ENCODE measurements at places on chromosomes 3 and 15.

DNA sequence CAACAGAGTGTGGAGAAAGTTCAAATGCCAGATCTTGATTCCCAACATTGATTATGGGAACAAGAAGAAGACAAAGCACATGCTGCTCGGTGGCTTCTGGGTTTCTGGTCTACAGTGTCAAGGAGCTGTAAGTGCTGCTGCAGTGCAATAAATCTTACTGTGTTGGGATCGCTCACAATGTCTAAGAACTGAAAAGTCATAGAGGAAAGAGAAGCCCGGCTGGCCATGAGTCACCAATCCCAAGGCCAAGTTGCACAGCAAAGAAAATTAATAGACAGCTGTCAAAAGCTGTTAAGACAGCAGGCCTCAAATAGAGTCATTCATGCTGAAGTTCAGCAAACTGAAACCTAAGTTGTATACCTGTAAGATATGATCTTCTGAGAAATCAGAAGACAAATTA lies 33.2 kb upstream of the SPPL2A start:
- H3K36me3 ChIP-seq = no peaks in the 10 kb centered on the region
- H3K27me3 ChIP-seq = no peaks in the 10 kb centered on the region
- no peak for DNase-seq
- H3K4me1 ChIP-seq = peaks cover 21% of the 10 kb centered on the region

DNA sequence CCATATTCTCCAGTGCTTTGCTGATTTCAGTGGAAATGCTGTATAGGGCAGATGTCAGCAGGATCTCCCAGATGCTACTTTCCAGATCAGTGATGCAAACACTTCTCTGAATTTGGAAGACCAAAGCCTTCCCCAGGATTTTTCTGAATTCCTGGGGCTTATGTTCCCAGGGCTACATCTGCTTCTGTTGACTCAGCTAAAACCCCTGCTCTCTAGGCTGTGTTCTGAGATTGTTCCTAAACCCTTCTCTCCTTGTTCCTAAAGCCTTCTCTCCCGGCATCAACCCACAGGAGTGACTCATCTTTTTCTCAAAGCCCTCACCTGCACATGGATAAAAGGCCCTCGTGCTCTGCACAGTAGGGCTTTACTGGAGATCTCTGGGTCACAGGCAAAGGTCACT lies 35.5 kb downstream of the FAH start:
- no peak for DNase-seq
- H3K4me1 ChIP-seq = no peaks in the 10 kb centered on the region
- H3K36me3 ChIP-seq = peaks cover 7% of the 10 kb centered on the region
- H3K27me3 ChIP-seq = no peaks in the 10 kb centered on the region

DNA sequence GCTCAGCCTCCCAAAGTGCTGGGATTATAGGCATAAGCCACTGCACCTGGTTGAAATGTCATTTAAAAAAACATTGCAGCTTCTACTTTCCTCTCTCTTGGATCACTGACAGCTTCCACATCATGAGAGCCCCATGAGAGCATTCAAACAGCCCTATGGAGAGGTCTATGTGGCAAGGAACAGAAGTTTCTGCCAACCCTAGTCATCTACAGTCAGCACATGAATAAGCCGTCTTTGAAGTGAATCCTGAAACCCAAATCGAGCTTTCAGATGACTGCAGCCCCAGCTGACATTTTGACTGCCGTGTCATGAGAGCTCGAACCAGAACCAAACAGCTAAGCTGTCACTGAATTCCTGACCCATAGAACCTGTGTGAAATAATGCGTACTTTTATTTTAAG lies 39.8 kb downstream of the CD200R1L start:
- H3K4me1 ChIP-seq = peaks cover 12% of the 10 kb centered on the region
- DNase-seq = no peak
- no peak overlapping the region for H3K4me3 ChIP-seq
- H3K27ac ChIP-seq = no peak overlapping the region

DNA sequence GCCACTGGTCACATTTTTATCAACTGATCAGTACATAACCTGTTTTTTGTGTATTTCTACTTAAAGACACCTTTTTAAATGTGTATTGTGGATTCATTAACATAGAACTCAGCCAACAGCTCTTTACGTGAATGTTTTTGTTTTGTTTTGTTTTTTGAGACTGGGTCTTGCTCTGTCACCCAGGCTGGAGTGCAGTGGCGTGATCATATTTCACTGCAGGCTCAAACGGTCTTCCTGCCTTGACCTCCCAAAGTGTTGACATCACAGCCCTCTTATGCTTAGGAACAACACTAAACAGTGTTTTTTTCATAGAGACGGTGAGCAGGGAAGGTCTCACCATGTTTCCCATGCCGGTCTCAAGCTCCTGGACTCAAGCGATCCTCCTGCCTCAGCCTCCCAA lies 9.9 kb downstream of the PSMA4 start:
- no peak overlapping the region for H3K27ac ChIP-seq
- H3K4me3 ChIP-seq = no peak overlapping the region
- no peaks in the 10 kb centered on the region for H3K4me1 ChIP-seq
- no peaks in the 10 kb centered on the region for H3K27me3 ChIP-seq

- DNase-seq = no peak
- peaks cover 14% of the 10 kb centered on the region for H3K4me1 ChIP-seq
- H3K4me3 ChIP-seq = no peak overlapping the region
- no peaks in the 10 kb centered on the region for H3K36me3 ChIP-seq
- peak overlapping the region; percentile 44 for H3K27ac ChIP-seq
Observed at GRCh38 chr3:151434151-151434890, 26.5 kb downstream of the IGSF10 start.

GRCh38 chr15:62491642-62492041 lies 326.6 kb upstream of the C2CD4B start:
- H3K27ac ChIP-seq = no peak overlapping the region
- H3K4me1 ChIP-seq = no peaks in the 10 kb centered on the region
- H3K27me3 ChIP-seq = no peaks in the 10 kb centered on the region
- no peak overlapping the region for H3K4me3 ChIP-seq
- H3K36me3 ChIP-seq = no peaks in the 10 kb centered on the region

DNA sequence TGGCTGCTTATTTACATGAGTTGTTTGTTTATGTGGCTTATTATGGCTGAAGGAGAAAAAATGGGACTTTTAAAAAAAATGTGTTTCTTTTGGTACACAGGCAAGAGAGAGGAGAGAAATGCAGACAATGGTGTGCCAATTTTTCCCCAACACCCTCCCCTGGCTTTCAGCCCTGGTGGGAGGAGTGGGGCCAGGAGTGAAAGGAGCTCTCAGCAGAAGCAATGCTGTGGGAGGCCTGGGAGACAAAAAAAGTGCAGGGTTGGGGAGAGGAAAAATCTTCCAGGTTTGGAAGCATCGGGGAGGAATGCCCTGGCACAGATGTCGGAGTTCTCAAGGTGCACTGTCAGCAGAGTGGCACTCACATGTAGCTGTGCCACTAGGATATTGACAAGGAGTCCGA lies 117.7 kb upstream of the FOXB1 start:
- no peak for DNase-seq
- H3K36me3 ChIP-seq = no peaks in the 10 kb centered on the region
- H3K4me3 ChIP-seq = no peak overlapping the region
- no peaks in the 10 kb centered on the region for H3K27me3 ChIP-seq

GRCh38 chr15:56892659-56893363 lies 25.6 kb upstream of the TCF12 start:
- DNase-seq = no peak
- H3K4me3 ChIP-seq = no peak overlapping the region
- no peak overlapping the region for H3K27ac ChIP-seq
- no peaks in the 10 kb centered on the region for H3K27me3 ChIP-seq

DNA sequence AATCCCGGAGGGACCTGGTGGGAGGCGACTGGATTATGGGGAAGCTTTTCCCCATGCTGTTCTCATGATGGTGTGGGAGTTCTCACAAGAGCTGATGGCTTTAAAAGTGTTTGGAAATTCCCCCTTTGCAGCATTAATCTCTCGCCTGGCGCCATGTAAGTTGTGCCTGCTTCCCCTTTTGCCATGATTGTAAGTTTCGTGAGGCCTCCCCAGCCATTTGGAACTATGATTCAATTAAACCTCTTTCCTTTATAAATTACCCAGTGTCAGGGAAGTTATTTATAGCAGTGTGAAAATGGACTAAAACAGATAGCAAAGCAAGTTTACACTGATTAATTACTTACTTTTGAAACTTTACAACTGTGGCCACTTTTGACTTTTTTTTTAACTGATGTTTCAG lies 10.6 kb upstream of the U2SURP start:
- H3K4me1 ChIP-seq = no peaks in the 10 kb centered on the region
- no peak overlapping the region for H3K4me3 ChIP-seq
- DNase-seq = no peak
- H3K27me3 ChIP-seq = no peaks in the 10 kb centered on the region
- no peak overlapping the region for H3K27ac ChIP-seq

GRCh38 chr3:18951333-18951732 lies 197.0 kb upstream of the KCNH8 start:
- no peaks in the 10 kb centered on the region for H3K4me1 ChIP-seq
- no peak overlapping the region for H3K27ac ChIP-seq
- no peaks in the 10 kb centered on the region for H3K36me3 ChIP-seq
- H3K4me3 ChIP-seq = no peak overlapping the region
- DNase-seq = no peak
- no peaks in the 10 kb centered on the region for H3K27me3 ChIP-seq

- no peaks in the 10 kb centered on the region for H3K4me1 ChIP-seq
- H3K4me3 ChIP-seq = no peak overlapping the region
- H3K36me3 ChIP-seq = peaks cover 3% of the 10 kb centered on the region
- no peak overlapping the region for H3K27ac ChIP-seq
- no peaks in the 10 kb centered on the region for H3K27me3 ChIP-seq
Observed at GRCh38 chr3:9124730-9125129, 124.7 kb downstream of the SRGAP3 start.

- no peak overlapping the region for H3K4me3 ChIP-seq
- no peaks in the 10 kb centered on the region for H3K27me3 ChIP-seq
- H3K4me1 ChIP-seq = peaks cover 10% of the 10 kb centered on the region
- H3K27ac ChIP-seq = no peak overlapping the region
Observed at GRCh38 chr15:70348226-70348543, 250.5 kb upstream of the TLE3 start.

- H3K4me3 ChIP-seq = no peak overlapping the region
- H3K4me1 ChIP-seq = no peaks in the 10 kb centered on the region
- no peak for DNase-seq
- H3K36me3 ChIP-seq = no peaks in the 10 kb centered on the region
Observed at GRCh38 chr3:23938688-23939087, 6.4 kb upstream of the NR1D2 start.

GRCh38 chr15:62125773-62126172 lies 39.3 kb downstream of the C2CD4B start:
- H3K36me3 ChIP-seq = no peaks in the 10 kb centered on the region
- H3K4me3 ChIP-seq = no peak overlapping the region
- peaks cover 19% of the 10 kb centered on the region for H3K4me1 ChIP-seq
- no peak overlapping the region for H3K27ac ChIP-seq

DNA sequence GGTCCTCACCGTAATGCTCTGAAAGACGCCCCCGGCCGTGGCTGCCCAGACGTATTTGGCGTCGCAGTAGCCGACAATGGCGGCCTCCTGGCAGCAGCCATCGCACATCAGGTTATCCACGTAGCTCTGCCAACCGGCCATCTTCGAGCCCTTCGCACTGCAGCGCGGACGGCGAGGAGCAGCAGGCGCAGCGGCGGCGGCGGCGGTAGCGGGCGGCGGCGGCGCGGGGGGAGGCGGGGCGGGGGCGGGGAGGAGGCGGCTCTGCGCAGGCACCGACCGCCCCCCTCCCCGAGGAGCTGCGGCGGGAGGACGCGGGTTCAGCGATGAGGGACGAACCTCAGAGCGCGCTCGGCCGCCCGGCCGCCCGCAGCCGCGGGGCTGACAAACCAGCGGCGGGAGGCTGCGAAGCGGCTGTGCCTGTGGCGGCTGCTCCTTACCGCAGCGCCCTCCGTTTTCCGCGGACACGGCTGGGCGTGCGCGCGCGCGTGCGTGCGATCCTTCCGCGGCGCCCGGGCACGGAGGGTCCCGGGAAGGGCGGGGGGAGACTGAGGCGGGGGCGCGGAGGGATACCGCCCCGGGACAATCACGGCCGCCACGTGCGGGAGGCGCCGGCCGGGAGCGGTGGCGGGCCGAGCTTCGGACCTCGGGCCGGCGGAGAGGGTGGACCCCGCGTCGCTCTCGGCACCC lies at the start of gene PFN2:
Gene PFN2 (minus strand): TSS at position 180 of the 687 bp plus-strand sequence. CDS start 39 bp downstream, at position 141.
- H3K4me1 ChIP-seq = peaks cover 16% of the 10 kb centered on the region
- peak within 1 kb of the TSS; percentile 93 for H3K4me3 ChIP-seq

GRCh38 chr3:175383813-175384212 lies 524.7 kb downstream of the NAALADL2 start:
- no peak overlapping the region for H3K27ac ChIP-seq
- no peaks in the 10 kb centered on the region for H3K36me3 ChIP-seq
- H3K4me1 ChIP-seq = no peaks in the 10 kb centered on the region
- H3K4me3 ChIP-seq = no peak overlapping the region
- no peaks in the 10 kb centered on the region for H3K27me3 ChIP-seq
- no peak for DNase-seq

DNA sequence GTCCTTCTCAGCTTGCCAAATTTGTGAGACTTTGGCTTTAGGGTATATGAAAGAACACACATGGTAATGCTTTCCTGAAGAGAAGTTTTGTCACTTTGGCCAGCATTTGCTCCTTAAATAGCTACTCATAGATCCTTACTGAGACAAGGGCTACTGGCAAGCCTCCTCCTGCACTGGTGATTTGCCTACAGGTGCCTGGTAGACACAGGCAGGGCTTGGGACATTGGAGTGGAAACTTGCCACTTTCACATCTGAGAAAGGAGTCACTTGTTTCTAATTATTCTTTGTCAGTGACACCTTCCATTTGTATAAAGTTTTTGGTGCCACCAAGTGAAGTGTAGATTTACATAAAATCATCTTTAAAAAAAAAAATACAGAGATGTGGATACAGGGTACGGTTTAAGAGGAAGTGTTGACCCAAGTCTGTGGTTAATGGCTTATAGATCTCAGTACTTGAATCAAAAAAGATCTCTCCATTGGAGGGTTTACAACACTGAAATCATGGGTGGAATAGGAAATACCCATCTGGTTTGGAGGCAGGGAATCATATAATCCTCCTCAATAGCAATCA lies 132.8 kb upstream of the GADL1 start:
- DNase-seq = no peak
- no peaks in the 10 kb centered on the region for H3K27me3 ChIP-seq
- H3K36me3 ChIP-seq = no peaks in the 10 kb centered on the region
- no peak overlapping the region for H3K4me3 ChIP-seq
- no peaks in the 10 kb centered on the region for H3K4me1 ChIP-seq

GRCh38 chr3:188282871-188283270 lies 128.9 kb downstream of the LPP start:
- H3K4me3 ChIP-seq = no peak overlapping the region
- no peak overlapping the region for H3K27ac ChIP-seq
- H3K4me1 ChIP-seq = peaks cover 12% of the 10 kb centered on the region
- H3K27me3 ChIP-seq = no peaks in the 10 kb centered on the region
- H3K36me3 ChIP-seq = no peaks in the 10 kb centered on the region
- DNase-seq = no peak

GRCh38 chr3:88203642-88204055 lies 53.9 kb downstream of the C3orf38 start:
- H3K36me3 ChIP-seq = no peaks in the 10 kb centered on the region
- H3K27ac ChIP-seq = no peak overlapping the region
- no peaks in the 10 kb centered on the region for H3K27me3 ChIP-seq
- no peak overlapping the region for H3K4me3 ChIP-seq
